Caco-2 (cell line): ENCODE measurements at places on chromosomes 7 and 10. TPM values are rescaled to one million over a fixed set of nuclear protein-coding genes. Genes with fewer than 3 reads are reported as not detected.

DNA sequence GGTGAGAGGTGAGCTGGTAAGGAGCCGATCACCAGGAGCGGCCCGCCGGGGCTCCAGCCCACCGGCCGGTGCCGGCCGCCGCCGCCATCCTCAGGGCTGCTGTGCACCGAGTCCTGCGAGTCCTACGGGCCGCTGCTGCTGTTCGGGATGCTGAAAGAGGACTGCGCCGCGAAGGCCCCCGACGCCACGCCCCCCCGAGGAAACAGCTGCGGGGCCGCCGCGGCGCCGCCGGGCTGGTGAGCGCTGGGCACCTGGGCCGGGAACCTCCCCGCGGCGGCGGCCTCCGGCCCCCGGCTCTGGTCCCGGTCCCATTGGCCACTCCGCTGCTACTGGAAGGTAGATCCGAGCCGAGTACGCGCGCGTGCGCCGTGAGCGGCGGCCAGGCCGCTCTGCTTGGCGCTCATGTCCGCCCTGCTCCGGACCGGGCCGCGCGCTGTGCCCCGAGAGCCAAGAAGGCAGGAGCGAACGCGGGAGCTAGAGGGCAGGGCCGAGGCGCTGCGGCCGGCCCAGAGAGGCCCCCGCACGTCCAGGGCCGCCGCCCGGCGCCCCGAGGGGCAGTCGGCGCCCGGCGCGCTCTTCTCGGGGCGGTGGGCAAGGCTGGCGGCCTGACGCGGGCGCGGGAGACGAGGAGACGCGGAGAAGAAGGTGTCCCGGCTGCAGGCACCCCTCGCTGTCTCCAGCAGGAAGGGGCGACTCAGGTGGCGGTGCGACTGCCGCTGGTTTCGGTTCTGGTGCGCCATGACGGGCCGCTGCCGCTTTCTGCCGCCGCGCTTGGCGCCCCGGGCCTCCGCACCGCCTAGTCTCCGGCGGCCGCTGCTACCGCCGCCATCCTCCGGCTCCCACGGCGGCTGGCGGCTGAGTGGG, 121.3 kb upstream of the WIPF3 start:
- peak; percentile 85 for DNase-seq
- peak overlapping the region; percentile 72 for H3K4me3 ChIP-seq
- no peaks in the 10 kb centered on the region for H3K36me3 ChIP-seq
- peak overlapping the region; percentile 72 for H3K27ac ChIP-seq

GRCh38 chr7:114422507-114423501, 8.2 kb downstream of the FOXP2 start:
- H3K36me3 ChIP-seq, result no peaks in the 10 kb centered on the region
- no peak overlapping the region for H3K4me3 ChIP-seq
- H3K27me3 ChIP-seq, result no peaks in the 10 kb centered on the region
- no peak for DNase-seq
- no peak overlapping the region for H3K27ac ChIP-seq

The AFAP1L2 gene
- 2.3 and 2.6 TPM in 2 replicates for total RNA-seq

GRCh38 chr7:32115831-32116230, 45.6 kb upstream of the PDE1C start:
- no peak for DNase-seq
- no peak overlapping the region for H3K4me3 ChIP-seq
- no peaks in the 10 kb centered on the region for H3K4me1 ChIP-seq
- no peak overlapping the region for H3K27ac ChIP-seq
- H3K27me3 ChIP-seq, result no peaks in the 10 kb centered on the region

GRCh38 chr10:128462844-128463243, 336.6 kb upstream of the MKI67 start:
- no peaks in the 10 kb centered on the region for H3K27me3 ChIP-seq
- no peak overlapping the region for H3K27ac ChIP-seq
- no peak overlapping the region for H3K4me3 ChIP-seq
- no peak for DNase-seq

DNA sequence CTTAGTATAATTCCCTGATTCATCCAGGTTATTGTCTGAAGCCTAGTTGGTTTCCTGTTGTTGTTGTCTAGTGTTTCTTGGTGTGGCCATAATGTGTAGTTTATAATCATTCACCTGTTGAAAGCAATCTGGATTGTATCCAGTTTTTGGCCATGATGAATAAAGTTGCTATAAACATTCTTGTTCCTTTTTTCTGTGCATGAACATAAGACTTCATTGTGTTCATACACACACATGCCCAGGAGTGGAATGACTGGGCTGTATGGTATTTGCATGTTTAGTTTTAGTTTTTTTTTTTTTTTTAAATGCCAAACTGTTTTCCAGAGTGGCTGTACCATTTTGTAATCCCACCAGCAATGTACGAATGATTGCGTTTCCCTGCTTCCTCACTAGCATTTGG, 349.8 kb downstream of the SDK1 start:
- no peaks in the 10 kb centered on the region for H3K36me3 ChIP-seq
- 0 out of 2 replicates have a peak, but pooled peaks cover under 1% of the 10 kb centered on the region for H3K4me1 ChIP-seq
- H3K4me3 ChIP-seq, result no peak overlapping the region
- no peaks in the 10 kb centered on the region for H3K27me3 ChIP-seq
- H3K27ac ChIP-seq, result no peak overlapping the region
